Tibial artery (tissue), 4 donors: ENCODE measurements at places on chromosomes 2 and 18.

DNA sequence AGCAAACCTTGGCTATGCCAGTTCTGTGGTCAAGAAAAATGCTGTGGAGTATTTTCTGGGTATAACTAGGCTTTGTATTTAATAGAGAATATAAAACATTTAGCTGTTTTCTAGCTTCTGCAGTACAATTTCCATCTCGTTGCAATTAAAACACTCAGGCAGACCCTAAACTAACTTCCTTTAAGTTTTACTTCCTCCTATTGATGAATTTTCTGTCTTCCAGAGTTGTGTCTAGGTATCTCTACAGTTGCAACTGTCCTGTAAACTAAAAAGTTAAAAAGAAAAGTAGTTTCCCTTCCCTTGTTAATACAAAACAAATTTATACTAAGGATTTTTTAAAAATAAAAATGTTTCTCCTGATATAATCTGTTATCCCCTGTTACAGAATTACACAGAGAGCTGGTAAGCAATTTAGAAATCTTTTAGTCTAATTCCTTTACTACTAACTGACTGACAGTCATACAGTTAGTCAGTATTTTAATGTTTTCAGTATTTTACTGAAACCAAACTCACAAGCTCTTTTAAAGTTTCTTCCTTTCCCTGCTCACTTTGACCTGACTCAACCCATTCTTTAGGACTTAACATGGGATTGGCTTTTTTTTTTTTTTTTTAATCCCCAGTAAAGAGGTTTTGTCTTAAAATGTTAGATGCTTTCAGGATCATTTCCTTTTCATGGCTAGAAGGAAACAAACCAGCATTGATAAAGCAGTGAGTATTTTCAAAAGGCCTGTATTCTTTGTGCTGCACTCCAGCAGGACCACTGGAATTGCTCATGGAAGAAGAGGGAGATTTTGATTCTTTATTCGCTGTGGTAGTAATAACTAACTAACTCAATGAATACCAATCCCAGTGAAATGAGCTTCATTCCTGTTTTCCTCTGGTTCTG is 22.9 kb downstream of the ITGAV start:
- DNase-seq: no peak

- DNase-seq: no peak
Measured at GRCh38 chr2:100289020-100289419, 33.3 kb downstream of the LONRF2 start.

DNA sequence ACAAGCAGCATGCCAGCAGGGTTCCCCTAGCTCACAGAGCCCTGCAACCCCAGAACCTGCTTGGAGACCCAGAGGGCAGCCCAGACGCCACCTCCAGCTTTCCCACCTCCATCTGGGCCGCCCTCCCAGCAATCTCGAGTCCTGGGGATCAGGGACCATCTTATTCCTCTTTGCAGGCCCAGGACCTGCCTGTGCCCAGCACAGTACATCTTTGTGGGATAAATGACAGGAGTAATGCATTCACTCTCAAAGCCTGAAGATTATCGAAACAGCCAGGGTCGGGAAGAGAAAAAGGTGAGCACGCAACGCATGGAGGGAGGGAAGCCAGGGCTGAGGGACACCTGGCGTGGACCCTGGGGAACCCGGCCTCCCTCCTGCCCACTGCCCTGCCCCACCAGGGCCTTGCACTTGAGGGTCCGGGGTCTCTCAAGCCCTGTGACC is 144.1 kb downstream of the NDUFA10 start:
- DNase-seq: no peak

DNA sequence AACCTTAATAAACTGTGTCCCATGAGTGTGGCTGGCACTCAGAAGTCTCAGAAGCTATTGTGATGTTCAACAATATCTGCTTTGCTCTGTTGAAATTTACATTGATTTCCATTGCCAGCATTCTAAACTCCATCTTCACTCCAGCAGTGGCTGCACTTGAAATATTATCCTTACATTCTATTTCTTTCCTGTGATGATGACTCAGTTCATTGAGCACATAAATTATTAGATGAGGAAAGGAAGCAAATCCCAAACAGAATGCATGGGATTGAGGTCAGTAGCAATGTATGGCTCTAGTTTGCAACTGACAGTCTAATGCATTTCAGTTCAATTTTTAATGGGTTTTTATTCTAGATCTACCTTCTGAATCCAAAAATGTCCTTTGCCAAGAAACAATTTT is 92.4 kb upstream of the TTN start:
- DNase-seq: no peak

- no peak for DNase-seq
Measured at GRCh38 chr2:120350801-120351320, 4.9 kb downstream of the INHBB start.

DNA sequence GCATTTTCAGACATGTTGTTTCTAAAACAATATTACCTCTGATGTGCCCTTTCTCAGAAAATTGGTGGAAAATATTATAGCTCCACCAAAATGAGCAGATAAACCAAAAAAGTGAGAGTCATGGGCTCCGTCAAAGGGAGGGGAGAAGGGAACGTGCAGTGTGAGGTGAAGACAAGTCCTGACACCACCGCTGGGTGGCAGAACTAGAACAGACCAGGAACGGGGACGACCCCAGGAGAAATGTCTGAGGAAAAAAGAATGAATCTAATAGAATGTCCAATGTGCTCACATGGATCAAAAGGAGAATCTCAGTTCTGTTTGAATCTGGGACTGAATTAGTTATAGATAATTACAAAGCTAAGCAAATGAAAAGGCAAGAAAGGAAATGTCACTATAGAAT is 22.6 kb upstream of the BCL2 start:
- no peak for DNase-seq

- no peak for DNase-seq
Measured at GRCh38 chr2:10202131-10202665, 79.7 kb downstream of the RRM2 start.

DNA sequence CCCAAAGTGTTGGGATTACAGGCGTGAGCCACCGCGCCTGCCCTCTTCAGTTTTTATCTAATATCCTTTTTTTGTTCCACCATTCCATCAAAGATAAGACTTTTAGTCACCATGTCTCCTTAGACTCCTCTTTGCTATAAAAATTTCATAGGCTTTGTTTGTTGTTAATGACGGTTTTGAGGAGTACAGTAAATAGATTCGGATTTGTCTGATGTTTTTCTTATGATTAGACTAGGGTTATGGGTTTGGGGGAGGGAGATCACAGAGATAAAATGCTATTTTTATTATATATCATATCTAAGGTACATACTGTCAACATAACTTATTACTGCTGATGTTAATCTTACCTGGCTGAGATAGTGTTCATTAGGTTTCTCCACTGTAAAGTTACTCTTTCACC is 6.2 kb downstream of the IL36B start:
- no peak for DNase-seq

DNA sequence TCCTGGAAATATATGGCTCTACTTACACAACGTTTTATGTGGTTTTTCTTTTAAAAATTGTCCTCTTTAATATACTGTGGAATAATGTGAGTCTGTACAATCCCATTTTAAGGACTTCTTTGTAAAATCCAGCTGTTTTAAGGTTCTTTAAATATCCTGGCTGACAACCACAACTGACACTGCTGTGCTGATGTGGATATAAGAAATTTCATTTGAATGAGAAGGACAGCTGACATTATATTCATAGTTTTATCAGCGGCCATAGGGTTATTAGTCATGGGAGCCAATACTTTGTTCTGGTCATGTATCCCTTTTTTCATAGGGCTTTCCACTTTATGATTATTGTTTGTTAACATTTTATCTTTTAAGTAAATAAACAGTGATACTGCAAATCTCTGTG is 169.5 kb downstream of the CAMKMT start:
- no peak for DNase-seq

GRCh38 chr2:107466984-107467773 is 359.5 kb upstream of the RGPD4 start:
- DNase-seq: no peak

DNA sequence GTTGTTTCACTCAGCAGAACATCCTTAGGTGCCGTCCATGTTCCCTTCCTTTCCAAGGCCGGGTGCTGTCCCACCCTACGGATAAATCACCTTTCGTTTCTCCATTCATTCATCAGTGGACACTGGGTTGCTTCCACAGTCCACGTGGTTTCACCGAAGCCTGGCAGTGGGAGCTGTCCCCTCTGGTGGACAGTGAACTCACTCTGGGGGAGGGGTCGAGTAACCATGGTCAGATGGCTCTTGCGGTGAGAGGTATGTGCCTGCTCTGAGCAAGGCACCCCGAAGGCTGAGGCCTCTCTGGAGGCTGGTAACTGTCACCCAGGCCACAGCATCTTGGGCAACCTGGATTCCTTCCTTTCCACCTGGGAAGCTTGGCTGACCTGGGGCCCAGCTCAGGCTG is 61.5 kb upstream of the TWIST2 start:
- no peak for DNase-seq

GRCh38 chr2:228197504-228197903 is 16.0 kb upstream of the SPHKAP start:
- DNase-seq: no peak

DNA sequence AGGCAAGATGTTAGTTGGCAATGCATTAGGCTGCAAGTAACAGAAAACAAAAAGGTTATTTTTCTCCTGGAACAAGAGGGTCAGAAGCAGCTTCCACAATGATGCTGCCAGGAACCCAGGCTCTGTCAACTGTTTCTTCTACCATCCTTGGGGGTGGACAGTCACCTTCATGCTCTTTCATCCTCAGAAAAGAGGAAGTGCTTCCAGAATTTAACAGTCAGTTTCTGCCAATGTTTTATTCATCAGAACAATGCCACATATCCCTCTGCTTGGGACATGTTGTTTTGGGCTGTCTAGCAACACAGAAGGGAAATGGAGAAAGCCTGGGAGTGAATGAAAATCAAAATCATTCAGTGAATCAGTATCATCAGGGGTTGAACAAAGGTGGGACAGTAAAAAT is 7.1 kb downstream of the TMEM182 start:
- DNase-seq: no peak

- DNase-seq: no peak
Measured at GRCh38 chr2:102522890-102523289, 49.9 kb downstream of the SLC9A4 start.

GRCh38 chr2:83665154-83665553 is 793.9 kb downstream of the SUCLG1 start:
- no peak for DNase-seq

GRCh38 chr18:28690836-28691495 is 514.0 kb upstream of the CDH2 start:
- DNase-seq: no peak

- DNase-seq: no peak
Measured at GRCh38 chr2:26725521-26725820, 32.9 kb downstream of the KCNK3 start.

- DNase-seq: no peak
Measured at GRCh38 chr18:59918320-59918755, 18.5 kb downstream of the PMAIP1 start.
